ENCODE measurements at places on chromosomes 1 and 21. TPM values are rescaled to one million over a fixed set of nuclear protein-coding genes. Genes with fewer than 3 reads are reported as not detected.

GRCh38 chr1:213683529-213683928, 304.2 kb upstream of the PROX1 start:
- DNase-seq, result no peak

- no peak for DNase-seq
Observed at GRCh38 chr1:179105393-179105792, 23.5 kb downstream of the TOR3A start.

DNA sequence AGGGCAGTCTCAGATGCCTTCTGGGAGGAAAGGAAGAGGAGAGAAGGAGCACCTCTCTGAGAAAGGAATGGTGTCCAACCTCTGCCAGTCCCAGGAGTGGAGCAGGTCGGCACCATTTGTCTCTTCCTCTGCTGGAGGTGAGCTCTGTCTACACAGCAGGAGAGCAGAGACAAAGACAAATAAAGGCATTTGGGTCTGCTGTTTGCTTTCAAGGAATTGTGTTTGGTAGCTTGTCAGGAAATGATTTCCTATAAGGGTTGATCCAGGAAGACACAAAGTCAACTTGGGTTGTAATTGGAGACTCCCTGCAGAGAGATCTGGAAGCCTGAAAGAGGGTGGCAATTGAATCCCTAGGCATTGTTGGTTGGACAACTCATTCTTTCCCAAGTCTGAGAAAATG, 34.5 kb upstream of the PLXNA2 start:
- no peak for DNase-seq

- peak; percentile 18 for DNase-seq
Observed at GRCh38 chr1:18100491-18101063, 7.0 kb upstream of the IGSF21 start.

DNA sequence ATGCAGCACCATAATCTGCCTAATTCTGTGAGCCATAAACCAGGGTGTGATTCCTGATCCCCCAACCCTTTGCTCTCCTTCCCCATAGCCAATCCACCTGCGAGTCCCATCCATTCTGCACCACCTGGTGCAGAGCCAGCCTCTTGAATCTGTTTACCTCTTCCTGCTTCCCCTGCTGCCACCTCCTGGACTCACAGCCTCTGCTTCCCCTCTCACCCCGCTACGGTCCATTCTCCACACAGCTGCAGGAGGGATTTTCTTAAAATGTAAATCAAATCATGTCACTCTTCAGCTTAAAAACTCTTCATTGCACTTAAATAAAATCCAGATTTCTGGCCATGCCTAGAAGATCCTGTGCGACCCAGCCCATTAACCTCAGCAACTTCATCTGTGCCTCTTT, 186.7 kb downstream of the FOXD2 start:
- DNase-seq, result no peak

- DNase-seq, result no peak
Observed at GRCh38 chr1:22111115-22111514, 31.8 kb downstream of the WNT4 start.

DNA sequence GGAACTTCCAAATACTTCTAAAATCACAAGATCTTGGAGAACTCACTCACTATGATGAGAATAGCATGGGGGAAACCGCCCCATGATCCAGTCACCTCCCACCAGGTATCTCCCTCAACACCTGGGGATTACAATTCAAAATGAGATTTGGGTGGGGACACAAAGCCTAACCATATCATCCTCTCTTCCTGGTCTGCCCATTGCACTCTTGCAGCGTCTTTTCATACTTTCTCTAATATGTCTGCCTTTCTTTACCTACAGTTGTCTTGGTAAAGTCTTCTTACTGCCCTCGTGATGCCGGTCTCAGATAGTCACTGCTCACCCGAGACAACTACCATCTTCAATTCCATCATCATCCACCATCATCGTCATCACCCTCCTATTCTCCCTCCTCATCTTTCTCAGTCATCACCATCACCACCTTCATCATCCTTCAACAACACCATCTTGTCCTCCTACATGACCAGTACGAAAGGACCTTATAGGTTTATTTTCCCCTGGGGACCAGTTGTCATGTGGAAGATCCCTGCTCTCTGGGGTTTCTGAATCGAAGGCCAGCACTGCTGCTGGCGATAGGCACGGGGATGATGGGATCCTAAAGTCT, 58.5 kb upstream of the CASZ1 start:
- DNase-seq, result no peak

DNA sequence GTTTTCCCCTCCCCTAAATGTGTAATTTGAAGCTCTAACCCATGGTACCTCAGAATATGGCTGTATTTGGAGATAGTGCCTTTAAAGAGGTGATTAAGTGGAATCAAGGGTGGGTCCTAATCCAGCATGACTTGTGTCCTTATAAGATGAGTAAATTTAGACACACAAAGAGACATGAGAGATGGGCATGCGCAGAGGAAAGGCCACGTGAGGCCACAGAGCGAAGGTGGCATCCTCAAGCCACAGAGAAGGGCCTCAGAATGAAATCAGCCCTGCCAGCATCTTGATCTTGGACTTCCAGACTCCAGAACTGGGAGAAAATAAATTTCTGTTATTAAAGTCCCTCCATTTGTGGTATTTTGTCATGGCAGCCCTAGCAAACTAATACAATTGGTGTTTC, 2.9 kb upstream of the PLA2G2F start:
- DNase-seq, result no peak

- no peak for DNase-seq
Observed at GRCh38 chr1:39272798-39273469, 68.4 kb downstream of the MACF1 start.

- no peak for DNase-seq
Observed at GRCh38 chr1:40974945-40975344, 4.6 kb upstream of the CTPS1 start.

DNA sequence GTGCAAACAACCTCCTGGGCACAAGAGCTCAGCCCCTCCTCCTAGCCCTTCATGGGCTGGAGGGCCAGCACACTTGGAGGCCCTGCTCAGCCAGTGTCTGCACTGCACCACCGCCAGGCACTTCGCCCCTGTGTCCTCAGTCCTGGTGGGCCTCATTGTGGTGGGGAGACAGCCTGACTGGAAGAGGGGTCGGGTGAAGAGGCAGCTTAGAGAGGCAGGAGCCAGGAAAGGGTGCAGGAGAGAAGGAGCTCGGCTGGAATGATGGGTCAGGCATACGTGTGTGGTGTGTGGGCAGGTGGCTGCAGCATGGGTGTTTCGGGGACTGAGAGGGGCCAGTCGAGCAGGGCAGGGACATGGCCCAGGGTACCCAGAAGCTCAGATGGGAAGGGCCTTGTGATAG, 4.1 kb downstream of the WNT3A start:
- DNase-seq, result no peak

DNA sequence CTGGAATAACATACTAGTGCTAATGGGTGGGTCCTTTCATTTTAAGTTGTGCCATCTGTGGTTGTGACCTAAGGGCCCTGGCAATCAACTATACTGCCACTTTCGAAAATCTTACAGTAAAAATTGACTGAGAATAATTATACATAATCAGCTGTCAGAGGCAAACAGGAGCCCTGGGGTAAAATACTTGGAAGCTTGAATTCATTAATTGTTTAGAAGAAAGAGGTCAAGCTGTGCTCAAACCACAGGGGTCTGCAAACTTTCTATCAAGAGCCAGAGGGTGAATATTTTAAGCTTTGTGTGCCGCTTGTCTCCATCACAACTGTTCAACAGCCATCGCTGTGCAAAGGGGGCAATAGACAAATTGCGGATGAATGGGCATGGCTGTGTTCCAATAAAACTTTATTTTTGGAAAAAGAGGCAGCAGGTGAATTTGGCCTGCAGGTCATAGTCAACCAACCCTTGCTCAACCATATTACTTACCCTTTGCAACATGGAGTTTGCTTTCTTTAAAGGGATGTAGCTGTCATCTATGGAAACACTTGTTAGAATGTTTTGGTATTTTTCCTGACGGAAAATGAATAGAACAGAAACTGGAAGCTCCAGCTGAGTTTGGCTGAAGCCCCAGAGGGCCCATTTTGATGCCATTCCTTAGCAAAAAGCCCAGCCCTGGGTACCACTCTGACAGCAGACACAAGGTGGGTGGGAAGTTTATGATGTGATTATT, 35.7 kb upstream of the USP1 start:
- DNase-seq, result no peak

GRCh38 chr1:65229754-65230339, 79.5 kb upstream of the DNAJC6 start:
- no peak for DNase-seq

The SPSB1 gene
- 19.4 TPM for polyA plus RNA-seq

The TMEM200B gene
- polyA plus RNA-seq, result 9.8 TPM

The NTMT2 gene
- not detected for polyA plus RNA-seq

The TNFRSF8 gene
- polyA plus RNA-seq, result 0.22 TPM

The TMEM81 gene
- polyA plus RNA-seq, result 2.7 TPM

The SIM2 gene
- polyA plus RNA-seq, result 0.46 TPM
